ENCODE measurements at places on chromosomes 6 and 20.

- DNase-seq, result no peak
Observed at GRCh38 chr6:169205176-169206160, 48.2 kb downstream of the THBS2 start.

DNA sequence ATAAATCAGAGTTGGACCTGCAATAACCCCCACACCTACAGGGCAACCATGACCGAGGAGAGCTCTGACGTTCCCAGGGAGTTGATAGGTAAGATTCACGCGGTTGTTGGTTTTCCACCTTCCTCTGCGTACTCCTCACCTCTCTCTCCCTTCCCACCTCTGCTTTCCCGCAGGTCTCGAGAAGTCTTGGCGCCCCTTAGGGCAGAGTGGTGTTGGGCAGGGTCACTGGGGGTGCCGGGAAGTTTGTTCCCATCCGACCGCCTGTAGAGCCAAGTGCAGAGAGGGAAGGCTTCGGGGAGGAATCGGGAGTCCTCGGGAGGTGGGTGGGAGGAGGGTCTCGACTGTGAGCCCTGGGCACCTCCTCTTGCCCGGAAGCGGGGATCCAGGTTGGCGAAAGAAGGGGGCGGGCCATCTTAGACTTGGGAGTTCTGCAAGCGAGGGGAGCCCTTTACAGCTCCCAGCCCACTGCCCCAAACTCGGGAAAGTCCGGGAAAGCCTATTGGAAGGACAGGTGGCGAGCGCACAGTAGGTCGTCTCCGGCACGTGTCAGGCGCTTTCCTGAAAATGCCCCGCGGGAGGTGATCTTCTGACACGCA, 672 bp downstream of the CARMIL1 start:
- no peak for DNase-seq

- DNase-seq, result no peak
Observed at GRCh38 chr6:1860756-1861348, 251.1 kb downstream of the FOXC1 start.

DNA sequence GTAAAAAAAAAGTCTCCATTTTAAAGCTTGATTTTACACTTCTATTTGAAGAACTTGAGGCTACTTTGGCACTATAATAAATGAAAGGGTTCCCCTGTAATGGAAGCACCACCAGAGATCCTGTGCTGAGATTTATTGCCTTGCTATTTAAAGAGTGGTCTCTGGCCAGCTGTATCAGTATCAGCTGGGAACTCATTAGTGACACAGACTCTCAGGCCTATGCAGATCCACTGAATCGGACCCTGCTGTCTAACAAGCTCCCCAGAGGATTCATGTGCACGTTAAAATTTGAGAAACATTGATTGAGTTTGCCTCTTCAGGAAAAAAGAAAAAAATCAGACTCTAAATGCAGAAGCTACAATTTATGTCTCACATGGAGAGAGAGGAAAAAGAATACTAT, 299.9 kb upstream of the BMP2 start:
- DNase-seq, result no peak

- no peak for DNase-seq
Observed at GRCh38 chr6:129704708-129705107, 5.3 kb downstream of the ARHGAP18 start.

- DNase-seq, result no peak
Observed at GRCh38 chr20:11965602-11966001, 47.9 kb downstream of the BTBD3 start.

DNA sequence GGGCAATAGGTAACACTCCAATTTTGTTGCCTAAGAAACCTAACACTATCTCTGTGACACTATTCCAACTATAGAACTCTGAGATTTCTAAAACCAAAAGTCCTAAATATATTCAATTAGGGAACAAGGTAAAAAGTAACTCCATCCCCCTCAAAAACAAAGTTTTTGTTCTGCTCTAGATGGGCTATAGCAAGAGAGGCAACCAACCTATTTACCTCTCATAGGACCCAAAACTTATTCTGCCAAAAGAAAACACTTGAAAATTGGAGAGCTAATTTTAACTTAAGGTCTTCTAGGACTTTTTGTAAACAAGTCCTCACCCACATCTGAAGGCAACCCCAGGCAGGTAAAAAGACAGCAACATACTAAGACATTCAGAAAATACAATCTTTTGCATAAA, 7.7 kb downstream of the RBM39 start:
- DNase-seq, result no peak

- no peak for DNase-seq
Observed at GRCh38 chr6:1208876-1209275, 103.0 kb upstream of the FOXQ1 start.

- DNase-seq, result no peak
Observed at GRCh38 chr6:153958860-153959259, 80.2 kb upstream of the OPRM1 start.

- DNase-seq, result no peak
Observed at GRCh38 chr6:164370773-164371172, 938.6 kb downstream of the C6orf118 start.

DNA sequence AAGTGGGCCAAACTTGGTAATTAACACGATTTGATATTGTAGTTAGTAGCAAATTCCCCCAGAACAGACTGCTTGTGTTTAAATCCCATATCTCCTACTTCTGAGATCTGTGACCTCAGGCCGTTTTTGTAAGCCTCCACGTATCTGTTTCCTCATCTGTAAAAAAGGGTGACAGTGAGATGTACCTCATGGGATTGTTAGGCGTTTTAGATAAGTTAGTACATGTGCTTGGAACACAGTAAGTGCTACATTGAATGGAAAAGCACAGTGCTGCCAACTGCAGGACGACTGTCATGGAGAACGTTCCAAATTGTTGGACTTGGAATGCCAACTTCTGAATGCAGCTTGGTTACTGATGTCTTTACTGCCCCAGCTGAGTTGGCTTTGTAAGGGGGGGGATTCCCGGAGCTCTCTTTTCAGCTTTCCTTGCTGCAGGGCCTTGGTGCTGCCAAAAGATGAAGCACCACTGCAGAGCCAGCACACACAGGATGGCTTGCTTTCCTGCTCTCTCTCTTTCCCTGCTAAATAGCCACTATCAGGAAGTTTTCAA, 108.6 kb downstream of the OPN5 start:
- DNase-seq, result no peak

GRCh38 chr6:2947445-2947844, 23.9 kb downstream of the SERPINB6 start:
- no peak for DNase-seq

DNA sequence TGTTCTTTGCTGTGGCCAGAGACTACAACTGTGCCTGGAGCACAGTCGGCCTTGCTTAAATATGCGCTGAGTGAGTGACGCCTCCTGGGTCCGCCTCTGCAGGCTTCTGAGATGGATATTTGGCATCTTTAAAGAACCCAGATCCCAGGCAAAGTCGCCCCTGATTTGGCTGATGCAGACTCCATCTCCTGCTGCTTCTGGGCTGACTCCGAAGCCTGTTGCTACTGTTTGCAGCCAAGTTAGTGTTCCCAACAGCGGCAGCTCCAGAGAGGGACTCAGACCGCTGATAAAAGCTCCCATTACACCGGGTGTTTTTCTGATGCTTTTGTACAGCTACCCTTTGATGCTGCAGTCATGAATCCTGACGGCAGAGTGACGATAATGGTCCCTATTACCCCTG, 83.0 kb upstream of the SULF2 start:
- no peak for DNase-seq

GRCh38 chr6:36728289-36729160, 30.9 kb downstream of the RAB44 start:
- DNase-seq, result no peak

DNA sequence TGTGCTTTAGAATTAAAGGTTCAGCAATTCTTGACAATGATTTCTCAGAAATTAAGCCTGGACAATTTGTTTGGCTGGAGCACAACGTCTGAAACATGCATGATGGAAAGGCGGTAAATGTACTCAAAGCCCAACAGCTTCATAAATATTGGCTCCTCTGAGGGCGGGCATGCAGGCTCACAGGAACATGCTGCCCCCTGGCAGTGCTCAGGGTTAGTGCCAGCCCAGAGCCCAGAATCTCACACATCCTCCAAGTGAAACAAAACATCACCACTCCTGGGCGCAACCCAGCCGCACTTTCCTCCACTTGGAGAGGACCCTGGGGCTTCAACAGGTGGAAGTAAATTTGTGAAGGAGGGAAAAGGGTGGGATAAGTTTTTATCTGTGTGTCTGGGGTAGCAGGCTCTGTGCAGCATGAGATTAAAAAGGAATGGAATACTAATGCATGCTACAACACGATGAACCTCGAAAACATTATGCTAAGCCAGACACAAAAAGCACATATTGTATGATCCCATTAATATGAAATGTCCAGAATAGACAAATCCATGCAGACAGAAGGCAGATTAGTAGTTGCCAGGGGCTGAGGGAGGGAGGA, 54.1 kb upstream of the PTPRT start:
- DNase-seq, result peak; percentile 2

- no peak for DNase-seq
Observed at GRCh38 chr6:128343706-128344105, 176.7 kb downstream of the PTPRK start.

DNA sequence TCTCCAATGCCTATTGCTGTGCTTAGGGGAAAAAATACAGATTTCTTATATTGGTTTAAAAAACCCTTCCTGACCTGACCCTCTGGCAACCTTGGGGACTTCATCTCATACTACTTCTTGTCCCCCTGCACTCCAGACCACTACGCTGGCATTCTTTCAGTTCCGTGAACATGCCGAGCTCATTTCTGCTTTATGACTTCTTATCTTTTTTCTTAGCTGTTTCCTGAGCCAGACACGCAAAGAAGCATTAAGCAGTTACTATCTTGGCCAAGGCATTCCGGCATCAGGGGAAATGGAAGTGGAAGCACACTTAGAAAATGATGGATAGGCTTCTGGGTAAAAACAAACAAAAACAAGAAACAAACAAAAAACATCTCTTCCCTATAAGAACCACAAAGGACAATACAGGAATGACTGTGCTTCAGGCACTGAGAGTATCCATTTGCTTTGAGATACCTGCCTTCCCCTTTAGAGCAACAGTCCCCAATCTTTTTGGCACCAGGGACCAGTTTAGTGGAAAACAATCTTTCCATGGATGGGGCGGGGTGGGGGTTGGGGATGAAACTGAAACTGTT, 4.4 kb upstream of the CCDC28A start:
- peak; percentile 89 for DNase-seq

- peak; percentile 51 for DNase-seq
Observed at GRCh38 chr6:141677598-141678211, 455.0 kb upstream of the GJE1 start.

DNA sequence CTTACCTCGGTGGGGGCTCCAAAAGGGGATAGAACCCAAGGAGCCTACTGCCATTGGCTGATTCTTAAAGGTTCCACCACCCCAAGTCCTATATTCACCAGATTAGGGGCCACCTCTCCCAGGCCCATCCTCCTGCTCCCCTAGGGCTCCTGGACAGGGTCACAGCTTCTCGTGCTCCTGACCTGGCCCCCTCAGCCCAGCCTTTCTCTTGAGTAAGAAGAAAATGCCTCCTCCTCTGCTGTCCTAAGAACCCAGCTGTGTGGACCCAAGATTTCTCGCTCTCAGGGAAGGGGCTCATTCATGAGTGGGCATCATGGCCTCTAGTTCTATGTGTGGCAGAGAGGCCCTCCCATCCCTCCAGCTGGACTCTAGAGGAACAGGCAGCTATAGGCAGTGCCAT, 16.6 kb downstream of the HLA-DPB1 start:
- DNase-seq, result no peak

- DNase-seq, result no peak
Observed at GRCh38 chr20:19473216-19473921, 260.9 kb downstream of the SLC24A3 start.

DNA sequence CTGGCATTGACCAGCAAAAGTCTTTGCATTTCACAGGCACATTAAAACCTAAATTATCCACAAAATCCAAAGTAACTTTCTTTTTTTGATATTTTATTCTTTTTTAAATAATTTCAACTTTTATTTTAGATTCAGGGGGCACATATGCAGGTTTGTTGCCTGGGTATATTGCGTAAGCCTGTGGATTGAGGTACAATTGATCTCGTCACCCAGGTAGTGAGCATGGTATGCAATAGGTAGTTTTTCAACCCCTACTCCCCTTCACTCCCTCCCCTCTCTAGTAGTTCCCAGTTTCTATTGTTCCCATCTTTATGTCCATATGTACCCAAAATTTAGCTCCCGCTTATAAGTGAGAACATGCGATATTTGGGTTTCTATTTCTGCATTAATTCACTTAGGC, 97.6 kb downstream of the CEP57L1 start:
- no peak for DNase-seq

- no peak for DNase-seq
Observed at GRCh38 chr20:14963262-14963663, 625.9 kb upstream of the FLRT3 start.

DNA sequence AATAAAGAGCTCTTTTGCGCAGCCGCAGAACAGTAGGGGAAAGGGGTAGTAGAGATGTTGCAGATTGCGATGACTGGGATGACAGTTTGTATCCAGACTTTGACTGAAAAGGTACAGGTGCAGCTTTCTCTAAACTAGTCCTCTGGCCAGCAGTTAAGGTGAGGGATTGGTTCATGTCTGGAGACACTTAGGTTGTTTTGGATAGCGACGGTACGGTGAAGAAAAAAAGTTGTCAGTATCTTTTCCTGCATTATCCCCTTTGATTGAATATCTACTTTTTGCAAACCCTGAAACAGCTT, 537 bp downstream of the PRR3 start:
- DNase-seq, result no peak

DNA sequence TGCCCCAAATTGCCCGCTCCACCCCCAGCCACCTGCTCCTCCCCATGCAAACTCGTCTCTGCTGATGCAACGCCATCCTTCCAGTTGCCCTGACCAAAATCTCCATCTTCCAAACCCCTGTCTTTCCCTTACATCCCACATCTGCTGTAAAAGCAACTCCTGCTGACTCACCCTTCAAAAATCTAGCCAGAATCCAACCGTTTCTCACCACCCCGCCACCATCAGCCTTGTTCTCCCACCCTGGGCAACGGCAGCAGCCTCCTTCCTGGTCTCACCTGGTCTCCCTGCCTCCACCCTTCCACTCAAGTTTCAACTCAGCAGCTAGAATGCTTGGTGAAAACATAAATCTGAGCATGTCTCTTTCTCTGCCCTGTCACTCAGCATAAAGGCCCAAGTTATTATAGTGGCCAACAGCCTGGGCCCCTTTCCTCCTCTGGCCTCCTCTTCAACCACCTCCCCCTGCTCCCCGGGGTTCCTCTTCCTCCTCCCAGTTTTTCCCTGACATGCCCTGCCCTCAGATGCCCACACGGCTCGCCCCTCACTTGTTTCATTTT, 7.2 kb upstream of the SYNJ2 start:
- no peak for DNase-seq

DNA sequence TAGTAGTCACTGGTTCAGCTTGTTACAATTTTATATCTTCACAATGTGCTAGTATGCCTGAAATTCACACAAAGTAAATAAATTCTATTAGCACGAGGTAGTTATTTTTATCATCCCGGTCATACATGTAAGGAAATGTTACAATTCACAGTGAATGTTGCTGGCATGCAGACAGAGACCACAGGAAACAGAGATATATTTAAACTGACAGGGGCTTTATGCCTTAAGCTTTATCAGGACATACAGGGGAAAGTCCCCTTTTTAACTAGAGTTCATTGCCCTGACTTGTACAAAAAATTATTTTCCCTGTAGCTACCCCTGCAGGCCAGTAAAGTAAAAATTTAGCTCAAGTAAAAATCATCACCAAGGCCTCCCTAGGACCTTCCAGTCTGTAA, 712.0 kb upstream of the NRSN1 start:
- no peak for DNase-seq

Measured in KBM-7 (cell line).